ENCODE measurements at places on chromosomes 3 and 15. TPM values are rescaled to one million over a fixed set of nuclear protein-coding genes. Genes with fewer than 3 reads are reported as not detected.

GRCh38 chr3:27594096-27594690 is 110.0 kb upstream of the SLC4A7 start:
- H3K4me1 ChIP-seq: peaks cover 8% of the 10 kb centered on the region
- DNase-seq: no peak
- H3K27me3 ChIP-seq: no peaks in the 10 kb centered on the region
- peak overlapping the region; percentile 66 for H3K27ac ChIP-seq

The DNAJA4 gene
- 3.5 TPM for total RNA-seq

The DHX36 gene
- total RNA-seq: 16.8 TPM

- H3K4me3 ChIP-seq: peak overlapping the region; percentile 62
- no peaks in the 10 kb centered on the region for H3K4me1 ChIP-seq
- no peaks in the 10 kb centered on the region for H3K27me3 ChIP-seq
Measured at GRCh38 chr3:71305231-71306206, 278.0 kb downstream of the FOXP1 start.

- no peak overlapping the region for H3K27ac ChIP-seq
- DNase-seq: no peak
- no peaks in the 10 kb centered on the region for H3K4me1 ChIP-seq
- H3K4me3 ChIP-seq: no peak overlapping the region
- no peaks in the 10 kb centered on the region for H3K36me3 ChIP-seq
- no peaks in the 10 kb centered on the region for H3K27me3 ChIP-seq
Measured at GRCh38 chr3:143294188-143294587, 174.6 kb downstream of the CHST2 start.

- no peaks in the 10 kb centered on the region for H3K27me3 ChIP-seq
- H3K4me3 ChIP-seq: no peak overlapping the region
- no peak for DNase-seq
- no peaks in the 10 kb centered on the region for H3K4me1 ChIP-seq
- peaks cover 80% of the 10 kb centered on the region for H3K36me3 ChIP-seq
Measured at GRCh38 chr3:120396469-120396868, 47.3 kb upstream of the LRRC58 start.

DNA sequence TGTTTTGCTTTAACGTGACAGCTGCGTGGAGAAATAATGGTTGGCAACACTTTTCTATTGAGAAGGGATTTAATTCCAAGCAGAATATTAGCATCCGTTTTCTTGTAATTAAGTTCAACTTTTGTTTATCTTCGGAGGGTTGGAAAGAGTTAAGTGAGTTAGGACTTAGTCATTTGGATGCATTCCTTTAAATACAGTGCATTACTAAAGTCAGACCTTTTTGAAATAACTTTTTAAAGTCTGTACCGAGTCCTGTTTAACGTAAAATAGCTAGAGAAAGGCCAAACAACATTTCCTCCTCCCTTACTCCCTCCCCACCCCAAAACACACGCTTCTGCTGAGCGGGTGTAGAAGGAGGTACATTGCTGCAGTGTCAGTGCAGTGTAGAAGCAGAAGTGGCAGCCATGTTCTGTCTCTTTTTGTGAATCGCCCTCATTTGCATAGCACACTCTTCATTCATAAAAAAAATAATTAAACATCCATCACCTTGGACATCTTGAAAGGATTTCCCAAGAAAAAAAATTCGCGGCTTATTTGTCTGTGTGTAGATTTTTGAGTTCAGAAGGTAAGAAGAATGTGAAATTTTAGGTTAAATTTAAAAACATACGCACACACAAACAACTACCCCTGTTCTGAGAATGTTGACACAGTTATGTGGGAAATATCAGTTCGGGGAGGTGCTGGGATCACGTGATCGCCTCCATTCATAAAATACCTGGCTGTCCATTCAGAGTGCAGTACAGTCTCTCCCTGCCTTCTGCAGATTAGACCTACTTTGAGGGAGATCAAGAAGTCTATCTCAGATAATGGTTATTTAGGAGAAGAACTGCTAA is 1.6 kb downstream of the SPRED1 start:
- peak overlapping the region; percentile 99 for H3K27ac ChIP-seq
- no peaks in the 10 kb centered on the region for H3K27me3 ChIP-seq
- no peaks in the 10 kb centered on the region for H3K36me3 ChIP-seq

GRCh38 chr3:144437989-144438388 is 466.4 kb downstream of the DIPK2A start:
- no peaks in the 10 kb centered on the region for H3K36me3 ChIP-seq
- no peak overlapping the region for H3K4me3 ChIP-seq
- H3K27ac ChIP-seq: no peak overlapping the region
- DNase-seq: no peak
- no peaks in the 10 kb centered on the region for H3K4me1 ChIP-seq

- no peaks in the 10 kb centered on the region for H3K4me1 ChIP-seq
- no peaks in the 10 kb centered on the region for H3K27me3 ChIP-seq
- no peaks in the 10 kb centered on the region for H3K36me3 ChIP-seq
- H3K27ac ChIP-seq: peak overlapping the region; percentile 59
- DNase-seq: no peak
Measured at GRCh38 chr15:54540721-54541120, 562.5 kb downstream of the UNC13C start.

The PROK2 gene
- total RNA-seq: not detected

- no peak for DNase-seq
- H3K27me3 ChIP-seq: no peaks in the 10 kb centered on the region
- no peaks in the 10 kb centered on the region for H3K4me1 ChIP-seq
- no peak overlapping the region for H3K4me3 ChIP-seq
- H3K36me3 ChIP-seq: peaks cover 82% of the 10 kb centered on the region
Measured at GRCh38 chr3:38130631-38131065, 6.3 kb downstream of the ACAA1 start.

The SPINT1 gene
- 1.5 TPM for total RNA-seq

The SAMMSON gene
- total RNA-seq: 2.2 TPM

- DNase-seq: no peak
- no peaks in the 10 kb centered on the region for H3K4me1 ChIP-seq
- H3K36me3 ChIP-seq: peaks cover 4% of the 10 kb centered on the region
Measured at GRCh38 chr3:134471521-134472193, 14.1 kb downstream of the ANAPC13 start.
